ENCODE measurements at places on chromosomes 7 and 10.

GRCh38 chr10:17228091-17229015 is at the start of gene VIM:
TSS of gene VIM (plus strand) at chr10:17228241. CDS start at chr10:17229423, 1,182 bp downstream.
- peak; percentile 87 for DNase-seq

- no peak for DNase-seq
Measured at GRCh38 chr7:137932881-137933269, 69.0 kb downstream of the CREB3L2 start.

- no peak for DNase-seq
Measured at GRCh38 chr7:13774976-13775375, 214.5 kb downstream of the ETV1 start.

DNA sequence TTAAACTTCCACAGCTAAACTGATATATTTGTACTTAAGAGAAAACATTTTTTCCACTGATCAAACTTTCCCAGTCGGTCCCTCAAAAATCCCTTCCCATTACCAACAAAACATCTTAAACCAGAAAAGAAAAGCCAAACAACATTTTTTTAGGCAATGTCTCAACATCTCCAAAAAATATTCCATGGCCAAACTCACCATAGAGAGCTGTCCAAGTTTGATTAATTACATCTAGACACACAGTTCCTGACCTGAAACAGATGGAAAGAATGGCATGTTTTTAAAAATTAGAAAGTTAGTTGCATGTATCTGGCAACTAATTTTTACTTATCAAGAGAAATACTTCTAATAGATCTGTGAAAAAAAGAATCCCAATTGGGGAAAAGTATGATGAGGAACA is 95.4 kb downstream of the UBE2H start:
- DNase-seq: no peak

DNA sequence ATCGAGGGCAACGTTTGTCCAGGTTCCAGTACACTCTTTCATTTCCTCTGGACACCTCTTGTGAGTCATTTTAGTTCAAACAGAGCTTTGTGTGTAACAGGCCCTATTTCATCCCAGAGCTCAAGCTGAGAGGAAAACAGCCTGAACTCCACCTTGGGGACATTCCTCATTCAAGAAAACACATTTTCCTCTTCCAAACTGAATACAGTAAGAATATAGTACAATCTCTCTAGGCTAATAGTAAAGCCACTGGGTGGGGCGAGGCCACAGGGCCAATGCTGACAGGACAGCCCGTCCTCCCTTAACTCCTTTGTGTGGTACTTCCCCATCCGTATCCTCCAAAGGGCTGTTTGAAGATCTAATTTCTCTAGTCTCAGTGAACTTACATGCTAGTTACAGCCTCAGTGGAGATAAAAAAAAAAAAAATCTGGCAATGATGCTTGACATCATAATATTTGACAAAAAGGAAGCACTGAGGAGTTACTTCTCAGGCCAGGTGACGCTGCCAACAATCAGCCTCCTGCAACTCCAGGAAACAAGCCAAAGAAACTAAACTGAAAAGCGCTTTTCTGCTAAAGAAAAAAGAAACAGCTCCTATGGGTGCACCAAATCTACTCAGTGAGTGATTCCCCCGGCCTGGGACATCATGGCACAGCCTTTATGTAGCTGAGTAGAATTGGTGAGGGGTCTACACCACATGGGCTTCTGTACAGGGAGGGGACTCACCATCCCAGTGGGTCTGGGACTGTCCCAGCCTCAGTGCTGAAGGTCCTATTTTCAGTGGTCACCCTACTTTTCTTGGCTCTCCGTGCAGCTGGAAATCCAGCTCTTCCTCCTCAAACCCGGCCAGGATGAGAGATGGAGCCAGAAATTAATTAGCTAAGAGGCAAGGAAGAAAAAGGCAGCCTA is 238.2 kb upstream of the NEBL start:
- DNase-seq: no peak

GRCh38 chr7:117188949-117189592 is 133.8 kb downstream of the WNT2 start:
- no peak for DNase-seq

- no peak for DNase-seq
Measured at GRCh38 chr10:3525832-3526449, 259.1 kb downstream of the KLF6 start.

DNA sequence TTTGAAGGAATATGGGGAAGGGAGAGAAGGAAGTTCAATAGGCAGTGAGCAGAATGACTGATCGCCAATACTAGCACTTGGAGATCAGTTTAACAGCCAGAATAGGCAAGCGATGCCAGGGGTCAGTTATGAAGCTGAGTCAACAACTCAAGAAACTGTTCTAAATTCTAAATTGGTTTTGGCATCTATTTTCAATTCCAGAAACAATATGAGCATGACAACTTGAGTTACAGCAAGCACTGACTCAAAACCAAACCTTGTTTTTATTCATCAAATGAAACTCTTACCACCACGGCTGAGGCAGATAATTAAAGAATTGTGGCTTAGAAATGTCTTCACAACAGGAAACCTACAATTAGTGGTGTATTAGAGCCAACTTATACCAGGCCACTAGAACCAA is 180.5 kb upstream of the ASAH2 start:
- DNase-seq: no peak

DNA sequence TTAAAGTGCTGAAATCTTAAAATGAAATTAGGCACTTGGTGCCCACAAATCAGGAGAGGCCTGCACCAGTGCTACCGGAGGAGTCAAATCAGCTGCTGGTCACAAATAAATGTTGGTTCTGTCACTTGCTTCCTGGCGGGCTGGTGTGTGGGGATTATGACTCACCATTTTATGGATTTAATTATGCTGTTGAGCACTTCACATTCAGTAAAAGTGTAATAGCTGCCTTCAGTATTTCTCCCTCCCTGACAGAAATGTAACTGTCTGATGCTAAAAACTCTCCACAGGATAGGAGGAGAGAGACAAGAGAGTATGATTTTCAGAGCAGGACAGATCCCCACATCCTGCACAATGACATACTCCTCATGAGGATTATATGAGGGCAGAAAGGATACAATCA is 186.0 kb downstream of the JAZF1 start:
- no peak for DNase-seq

- DNase-seq: peak; percentile 66
Measured at GRCh38 chr7:73718905-73719805, at the start of gene STX1A. TSS of gene STX1A (minus strand) at chr7:73719669. CDS start at chr7:73719631, 38 bp downstream.

- no peak for DNase-seq
Measured at GRCh38 chr7:134828361-134828760, 48.9 kb downstream of the CALD1 start.

DNA sequence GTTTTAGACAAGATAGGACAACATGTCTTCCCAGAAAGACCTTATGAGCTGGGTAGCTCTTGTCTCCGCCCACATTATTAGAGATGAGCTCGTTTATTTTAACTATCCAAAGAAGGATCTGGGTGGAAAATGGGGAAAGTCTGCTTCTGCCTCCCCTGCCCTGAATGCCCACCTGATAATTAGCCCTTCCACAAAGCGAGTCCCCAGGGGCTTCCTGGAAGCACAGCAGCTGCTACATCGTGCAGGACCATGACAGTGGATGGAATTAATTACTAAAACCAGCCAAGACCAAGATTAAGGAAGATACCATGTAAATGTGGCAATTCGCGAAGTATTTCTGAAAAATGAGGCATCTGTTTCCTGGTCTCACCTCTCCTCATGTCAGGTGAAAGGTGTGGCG is 374.4 kb downstream of the PAXIP1 start:
- no peak for DNase-seq

GRCh38 chr7:131300078-131300477 is 27.6 kb upstream of the MKLN1 start:
- DNase-seq: no peak

DNA sequence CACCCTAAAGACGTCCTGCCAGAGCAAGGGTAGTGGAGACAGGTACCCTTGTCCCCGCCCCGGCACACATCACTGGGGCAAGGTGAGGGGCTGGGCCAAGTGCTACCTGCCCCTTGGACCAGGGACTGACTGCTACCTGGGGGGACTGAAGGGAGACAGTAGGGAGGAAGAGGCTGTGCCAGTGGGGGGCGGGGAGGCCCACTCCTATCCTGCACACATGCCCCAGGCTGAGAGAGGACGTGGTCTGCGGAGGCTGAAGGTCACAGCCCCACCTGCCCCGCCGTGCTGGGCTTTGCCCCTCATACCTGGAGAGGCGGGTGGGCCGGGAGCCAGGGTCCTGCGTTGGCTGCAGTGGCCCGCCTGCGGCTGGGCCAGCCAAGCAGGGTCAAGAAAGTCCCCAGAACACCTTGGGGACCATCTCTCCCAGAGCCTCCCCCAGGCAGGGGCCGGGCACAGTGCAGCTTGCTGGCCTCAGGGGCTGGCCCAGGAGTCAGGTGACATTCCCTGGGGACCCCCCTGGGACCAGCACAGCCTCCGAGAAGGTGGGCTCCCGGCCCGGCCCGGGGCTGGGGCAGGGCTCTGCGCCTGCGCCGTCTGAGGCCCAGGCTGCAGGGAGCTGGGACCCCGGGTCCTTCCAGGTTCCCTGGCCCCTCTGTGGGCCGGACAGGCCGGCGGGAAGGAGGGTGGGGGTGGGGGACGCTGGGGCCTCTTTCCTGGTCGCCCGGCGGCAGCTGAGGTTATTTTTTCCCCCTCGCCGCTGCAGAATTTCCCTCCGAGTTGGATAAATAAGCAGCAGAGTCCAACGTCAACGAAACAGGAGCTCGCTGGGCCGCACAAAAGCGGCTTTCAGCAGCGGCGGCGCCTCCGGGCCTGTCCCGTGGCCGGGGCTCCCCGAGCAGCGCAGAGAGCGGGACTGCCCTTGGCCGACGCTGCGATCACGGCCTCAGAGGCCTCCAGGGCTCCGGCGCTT is 9.8 kb upstream of the FZD9 start:
- no peak for DNase-seq

DNA sequence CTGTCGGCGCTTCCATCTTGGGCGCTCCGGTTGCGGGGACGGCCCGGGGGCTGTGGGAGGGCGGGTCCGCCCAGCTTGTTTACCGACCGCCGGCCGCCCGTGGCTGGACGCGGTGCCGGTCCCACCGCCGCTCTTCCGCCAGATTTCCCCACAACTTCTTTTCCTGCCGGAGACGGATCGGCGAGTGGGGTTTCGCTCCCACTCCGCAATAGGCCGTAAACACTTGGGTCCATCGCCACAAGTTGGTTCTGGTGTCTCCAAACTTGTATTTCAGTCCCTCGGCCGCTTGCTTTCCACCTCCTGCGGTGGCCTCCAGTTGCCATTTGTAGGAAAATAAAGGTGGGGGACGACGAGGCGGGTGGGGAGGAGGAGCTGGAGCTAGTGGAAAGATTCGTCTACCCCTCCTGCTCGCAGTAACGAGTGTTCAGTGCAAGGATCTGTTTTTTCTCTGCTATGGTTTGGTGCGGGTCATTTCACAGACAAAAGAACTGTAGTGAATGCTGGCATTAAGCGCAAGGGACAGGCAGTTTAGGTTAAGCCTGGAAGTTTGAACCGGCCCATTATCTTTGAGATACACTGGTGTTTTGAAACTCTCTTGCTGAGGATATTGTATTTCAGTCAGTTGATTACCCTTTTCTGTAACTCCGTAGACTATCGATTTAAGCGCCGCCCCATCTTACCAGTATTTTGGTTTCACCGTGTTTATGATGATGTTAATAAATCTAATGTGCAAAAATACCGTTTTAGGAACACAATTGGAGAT is 24.3 kb upstream of the ZRANB1 start:
- DNase-seq: peak; percentile 15

- no peak for DNase-seq
Measured at GRCh38 chr10:93542358-93542791, 24.1 kb upstream of the FFAR4 start.
